ENCODE measurements at places on chromosomes 7 and 10.

DNA sequence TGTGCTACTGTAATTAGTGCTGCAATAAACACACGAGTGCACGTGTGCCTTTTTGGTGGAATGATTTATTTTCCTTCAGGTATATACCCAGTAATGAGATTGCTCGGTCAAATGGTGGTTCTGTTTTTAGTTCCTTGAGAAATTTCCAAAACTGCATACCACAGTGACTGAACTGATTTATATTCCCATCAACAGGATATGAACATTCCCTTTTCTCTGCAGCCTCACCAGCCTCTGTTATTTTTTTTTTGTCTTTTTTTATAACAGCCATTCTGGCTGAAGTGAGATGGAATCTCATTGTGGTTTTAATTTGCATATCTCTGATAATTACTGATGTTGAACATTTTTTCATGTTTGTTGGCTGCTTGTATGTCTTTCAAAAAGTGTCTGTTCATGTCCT, 922.9 kb upstream of the LRRN3 start:
- H3K36me3 ChIP-seq, result no peaks in the 10 kb centered on the region
- no peak for DNase-seq
- no peaks in the 10 kb centered on the region for H3K4me1 ChIP-seq
- H3K4me3 ChIP-seq, result no peak overlapping the region
- H3K27ac ChIP-seq, result no peak overlapping the region
- H3K27me3 ChIP-seq, result no peaks in the 10 kb centered on the region

DNA sequence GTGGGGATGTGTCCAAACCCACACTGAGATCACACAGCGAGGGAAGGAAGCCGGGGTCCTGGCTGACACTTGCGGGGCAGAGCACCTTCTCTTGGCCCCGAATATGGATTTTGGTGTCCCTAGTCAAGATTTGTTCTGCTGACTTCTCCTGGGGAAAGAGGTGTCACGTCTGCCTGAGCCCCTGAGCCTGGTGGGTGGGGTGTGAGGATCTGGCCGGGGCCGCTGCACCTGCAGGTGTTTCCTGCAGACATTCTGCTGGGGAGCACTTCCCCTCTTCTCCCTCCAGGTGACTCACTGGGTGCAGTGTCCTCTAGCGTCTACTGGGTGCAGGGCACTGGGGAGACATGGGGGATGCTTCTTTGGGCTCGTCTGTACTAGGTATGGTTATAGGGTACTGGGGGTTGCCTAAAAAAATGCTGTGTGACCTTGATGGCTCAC, 99.2 kb downstream of the GRK5 start:
- peaks cover 2% of the 10 kb centered on the region for H3K36me3 ChIP-seq
- DNase-seq, result no peak
- no peaks in the 10 kb centered on the region for H3K27me3 ChIP-seq
- H3K27ac ChIP-seq, result peak overlapping the region; percentile 100

DNA sequence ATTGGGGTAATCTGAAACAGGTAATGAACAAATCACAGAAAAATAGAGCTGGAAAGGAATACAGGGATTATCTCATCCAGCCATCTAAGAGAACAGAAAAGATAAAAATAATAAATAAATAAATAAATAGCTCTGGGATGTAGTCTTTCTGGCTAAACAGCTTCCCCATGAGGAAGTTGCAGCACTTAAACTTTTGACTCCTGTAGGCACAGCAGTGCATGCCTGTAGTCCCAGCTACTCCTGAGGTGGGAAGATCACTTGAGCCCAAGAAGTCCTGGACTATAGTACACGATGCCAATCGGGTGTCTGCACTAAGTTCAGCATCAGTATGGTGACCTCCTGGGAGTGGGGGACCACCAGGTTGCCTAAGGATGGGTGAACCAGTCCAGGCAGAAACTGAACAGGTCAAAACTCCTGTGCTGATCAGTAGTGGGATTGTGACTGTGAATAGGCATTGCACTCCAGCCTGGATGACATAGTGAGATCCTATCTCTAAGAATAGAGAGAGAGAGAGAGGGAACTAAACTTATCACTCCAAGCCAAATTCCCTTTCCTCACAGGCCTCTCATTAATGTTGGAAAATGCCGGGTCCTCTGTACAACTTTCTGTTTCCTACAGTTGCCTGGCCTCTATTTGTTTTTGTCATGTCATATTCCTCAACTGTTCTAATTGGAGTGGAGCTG, 61.7 kb upstream of the CDK13 start:
- no peak overlapping the region for H3K27ac ChIP-seq
- H3K27me3 ChIP-seq, result peaks cover 1% of the 10 kb centered on the region
- no peaks in the 10 kb centered on the region for H3K4me1 ChIP-seq
- no peak overlapping the region for H3K4me3 ChIP-seq
- H3K36me3 ChIP-seq, result peaks cover 2% of the 10 kb centered on the region

DNA sequence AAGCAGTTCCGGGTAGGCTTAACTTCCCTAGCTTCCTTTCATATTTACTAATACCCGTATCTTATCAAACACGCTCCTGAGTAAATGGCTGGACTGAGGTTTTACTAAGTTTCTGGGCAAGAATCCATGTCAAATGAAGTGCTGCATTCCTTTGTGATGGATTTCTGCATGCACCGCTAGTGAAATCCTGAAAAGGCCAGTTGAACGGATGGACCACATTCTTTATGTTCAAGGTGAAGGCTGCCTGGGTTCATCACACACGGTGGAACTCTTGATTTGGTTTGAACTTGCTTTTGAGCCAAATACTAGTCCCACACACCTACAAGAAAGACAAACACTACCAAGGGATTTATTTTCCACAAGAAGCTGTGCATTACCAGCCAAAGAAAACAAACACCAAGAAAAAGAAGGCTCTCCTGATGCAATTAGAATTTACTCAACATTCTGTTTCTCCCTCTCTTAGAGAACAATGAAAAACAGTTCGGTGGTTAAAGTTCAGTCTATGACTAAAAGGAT, 255.0 kb upstream of the SEMA3C start:
- no peaks in the 10 kb centered on the region for H3K27me3 ChIP-seq
- no peak for DNase-seq
- no peaks in the 10 kb centered on the region for H3K36me3 ChIP-seq
- H3K27ac ChIP-seq, result no peak overlapping the region
- no peak overlapping the region for H3K4me3 ChIP-seq
- H3K4me1 ChIP-seq, result no peaks in the 10 kb centered on the region

DNA sequence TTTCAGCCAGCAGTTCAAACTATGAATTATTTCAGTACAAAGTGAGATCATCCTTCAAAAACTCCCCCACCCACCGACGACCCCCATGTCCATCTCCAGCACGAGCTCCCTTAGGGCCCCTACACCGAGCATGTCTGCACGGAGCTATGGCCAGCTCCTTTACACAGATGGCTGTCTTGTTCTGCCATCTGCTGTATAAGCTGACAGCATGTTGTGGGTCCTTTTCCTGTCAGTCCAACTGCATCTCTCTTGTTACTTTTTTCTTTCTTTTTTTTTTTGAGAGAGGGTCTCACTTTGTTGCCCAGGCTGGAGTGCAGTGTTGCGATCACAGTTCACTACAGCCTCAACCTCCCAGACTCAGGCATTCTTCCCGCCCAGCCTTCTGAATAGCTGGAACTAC, 21.6 kb downstream of the NPC1L1 start:
- no peak overlapping the region for H3K27ac ChIP-seq
- DNase-seq, result no peak
- peaks cover 20% of the 10 kb centered on the region for H3K27me3 ChIP-seq
- no peaks in the 10 kb centered on the region for H3K4me1 ChIP-seq
- no peak overlapping the region for H3K4me3 ChIP-seq
- H3K36me3 ChIP-seq, result peaks cover 4% of the 10 kb centered on the region

GRCh38 chr10:13218878-13219277, 15.3 kb downstream of the UCMA start:
- no peaks in the 10 kb centered on the region for H3K36me3 ChIP-seq
- H3K4me1 ChIP-seq, result no peaks in the 10 kb centered on the region
- peaks cover 1% of the 10 kb centered on the region for H3K27me3 ChIP-seq
- no peak overlapping the region for H3K27ac ChIP-seq

DNA sequence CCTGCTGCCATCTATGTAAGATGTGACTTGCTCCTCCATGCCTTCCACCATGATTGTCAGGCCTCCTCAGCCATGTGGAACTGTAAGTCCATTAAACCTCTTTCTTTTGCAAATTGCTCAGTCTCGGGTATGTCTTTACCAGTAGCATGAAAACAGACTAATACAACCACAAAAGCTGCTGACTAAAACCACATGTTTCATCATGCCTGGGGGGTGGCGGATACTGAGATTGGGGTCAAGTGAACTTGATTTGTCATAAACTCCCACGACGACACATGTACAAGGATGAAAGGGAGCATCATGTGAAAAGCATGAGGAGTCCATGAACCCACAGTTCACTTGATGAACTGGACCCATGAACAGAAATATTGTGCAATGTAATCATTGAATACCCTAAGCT, 134.9 kb upstream of the ANK3 start:
- H3K27ac ChIP-seq, result no peak overlapping the region
- no peaks in the 10 kb centered on the region for H3K27me3 ChIP-seq
- no peak for DNase-seq
- peaks cover 12% of the 10 kb centered on the region for H3K36me3 ChIP-seq

DNA sequence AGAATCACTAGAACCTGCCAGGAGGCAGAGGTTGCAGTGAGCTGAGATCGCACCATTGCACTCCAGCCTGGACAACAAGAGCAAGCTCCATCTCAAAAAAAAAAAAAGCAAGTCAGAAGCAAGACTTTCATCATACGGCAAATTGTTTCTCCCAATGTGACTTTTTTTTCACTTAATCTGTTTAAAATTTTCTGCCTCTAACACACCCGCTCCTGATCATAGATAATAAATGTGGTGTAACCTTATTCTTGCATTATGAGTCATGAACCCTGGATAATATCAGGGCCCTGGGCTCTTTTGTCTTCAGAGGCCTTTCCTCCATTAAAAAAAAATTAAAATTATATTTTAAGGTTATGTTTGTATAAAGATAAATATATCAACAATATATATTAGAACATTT, 111.4 kb upstream of the JCAD start:
- H3K27me3 ChIP-seq, result peaks cover 12% of the 10 kb centered on the region
- H3K4me3 ChIP-seq, result no peak overlapping the region
- H3K27ac ChIP-seq, result no peak overlapping the region
- no peak for DNase-seq
- H3K36me3 ChIP-seq, result no peaks in the 10 kb centered on the region

GRCh38 chr7:66921918-66922486, 977 bp downstream of the TMEM248 start:
- peaks cover 24% of the 10 kb centered on the region for H3K4me1 ChIP-seq
- H3K27me3 ChIP-seq, result no peaks in the 10 kb centered on the region
- DNase-seq, result no peak

DNA sequence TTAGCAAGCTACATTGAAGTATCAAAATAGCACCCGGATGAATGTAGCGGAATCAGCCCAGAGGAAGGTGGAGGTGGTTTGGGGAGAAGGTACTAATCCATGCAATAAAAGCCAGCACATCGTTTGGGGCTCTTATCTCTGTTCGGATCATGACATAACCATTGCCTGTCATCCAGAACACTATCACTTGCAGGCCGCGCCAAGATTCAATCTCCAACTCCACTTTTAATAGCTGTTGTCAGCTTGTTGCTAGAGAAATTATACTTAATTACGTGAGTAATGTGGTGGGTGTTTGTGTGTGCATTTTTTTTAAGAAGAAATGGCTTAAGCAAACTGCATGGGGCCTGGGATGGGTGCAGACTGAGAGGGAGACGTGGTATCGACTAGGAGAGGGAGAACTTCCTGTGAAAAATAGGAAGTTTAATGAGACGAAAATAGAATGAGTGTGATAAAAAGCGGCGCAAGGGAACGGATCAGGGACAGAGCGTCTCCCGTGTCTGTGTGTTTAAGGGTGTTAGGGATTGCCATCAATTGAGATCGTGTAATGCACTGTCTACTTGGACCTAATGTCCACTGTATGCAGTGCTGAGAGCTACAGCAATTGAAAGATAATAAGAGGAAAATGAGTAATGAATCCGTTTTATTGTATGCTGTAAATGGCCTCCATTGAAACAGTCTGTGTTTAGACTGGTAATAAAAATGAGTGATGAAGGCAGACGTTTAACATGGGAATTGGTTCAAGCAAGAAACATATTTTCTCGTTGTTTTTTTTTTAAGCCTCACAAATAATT, 27.6 kb upstream of the SFMBT2 start:
- H3K36me3 ChIP-seq, result no peaks in the 10 kb centered on the region
- no peak for DNase-seq
- peaks cover 14% of the 10 kb centered on the region for H3K4me1 ChIP-seq
- H3K27ac ChIP-seq, result no peak overlapping the region

GRCh38 chr7:41882256-41882655, 179.4 kb upstream of the INHBA start:
- H3K27ac ChIP-seq, result peak overlapping the region; percentile 99
- peaks cover 2% of the 10 kb centered on the region for H3K36me3 ChIP-seq
- no peaks in the 10 kb centered on the region for H3K27me3 ChIP-seq
- no peak for DNase-seq
- peak overlapping the region; percentile 79 for H3K4me3 ChIP-seq
- peaks cover 38% of the 10 kb centered on the region for H3K4me1 ChIP-seq

- H3K4me1 ChIP-seq, result peaks cover 23% of the 10 kb centered on the region
- H3K4me3 ChIP-seq, result peak overlapping the region; percentile 65
- peaks cover 2% of the 10 kb centered on the region for H3K36me3 ChIP-seq
- peaks cover 2% of the 10 kb centered on the region for H3K27me3 ChIP-seq
- H3K27ac ChIP-seq, result peak overlapping the region; percentile 82
Measured at GRCh38 chr7:86949052-86949778, 110.2 kb downstream of the ELAPOR2 start.

GRCh38 chr7:45039106-45039505, 39.1 kb downstream of the CCM2 start:
- H3K36me3 ChIP-seq, result peaks cover 38% of the 10 kb centered on the region
- no peak for DNase-seq
- H3K27ac ChIP-seq, result peak overlapping the region; percentile 17
- no peak overlapping the region for H3K4me3 ChIP-seq

DNA sequence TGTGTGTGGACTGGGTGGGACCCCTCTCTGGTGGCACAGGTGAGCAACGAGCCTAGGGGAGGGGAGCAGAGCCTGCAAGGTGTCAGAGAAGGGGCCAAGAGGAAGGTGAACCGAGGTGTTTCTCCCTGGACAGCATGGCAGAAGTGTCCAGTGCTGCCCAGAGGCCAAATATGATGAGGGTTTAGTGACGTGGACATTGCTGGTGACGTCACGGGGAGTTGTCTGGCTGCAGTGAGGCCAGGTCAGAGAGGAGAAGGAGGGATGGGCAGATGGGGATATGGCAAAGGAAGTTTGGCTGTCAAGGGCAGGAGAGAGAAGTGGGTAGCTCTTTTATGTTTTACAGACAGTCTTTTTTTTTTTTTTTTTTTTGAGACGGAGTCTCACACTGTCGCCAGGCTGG, 2.6 kb upstream of the ZNF853 start:
- H3K27me3 ChIP-seq, result peaks cover 3% of the 10 kb centered on the region
- DNase-seq, result no peak
- H3K27ac ChIP-seq, result no peak overlapping the region
- peaks cover 3% of the 10 kb centered on the region for H3K36me3 ChIP-seq

DNA sequence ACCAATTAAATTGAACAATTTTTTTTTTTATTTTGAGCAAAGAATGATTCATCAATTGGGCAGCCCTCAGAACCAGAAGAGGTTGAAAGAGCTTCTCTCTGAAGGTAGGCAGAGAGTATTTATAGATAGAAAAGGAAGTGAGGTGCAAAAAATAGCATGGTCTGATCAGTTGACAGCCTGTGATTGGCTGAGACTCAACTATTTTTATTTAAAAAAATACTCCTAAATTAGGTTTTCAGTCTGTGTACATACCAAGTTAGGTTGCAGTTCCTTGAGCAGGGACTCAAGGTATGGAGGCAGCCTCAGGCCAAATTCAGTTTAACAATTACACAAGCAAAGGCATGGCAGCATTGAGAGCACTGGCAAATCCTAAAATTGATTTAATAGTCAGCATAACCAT, 1074.7 kb downstream of the SORCS1 start:
- no peak overlapping the region for H3K4me3 ChIP-seq
- no peak for DNase-seq
- H3K4me1 ChIP-seq, result no peaks in the 10 kb centered on the region
- H3K36me3 ChIP-seq, result no peaks in the 10 kb centered on the region

All from memory B cell (primary cell).